ENCODE measurements at places on chromosomes 12 and 14.

DNA sequence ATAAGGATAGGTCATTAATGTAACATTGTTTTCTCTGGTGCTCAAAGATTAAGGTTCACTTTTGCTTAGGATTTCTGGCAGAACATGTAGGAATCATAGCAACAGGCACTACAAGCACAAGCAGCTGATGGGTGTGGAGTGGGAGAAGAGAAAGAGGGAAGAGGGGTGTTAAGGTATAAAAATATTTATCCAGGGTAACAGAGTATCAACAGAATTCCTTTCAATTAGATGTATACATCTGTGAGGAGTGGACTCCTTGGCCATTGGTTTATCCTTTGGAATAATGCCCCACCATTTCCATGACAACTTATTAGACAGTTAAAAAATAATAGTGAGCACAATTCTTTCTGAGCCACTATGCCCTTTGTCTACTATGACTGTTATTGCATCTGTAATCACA is 388.3 kb upstream of the DDHD1 start:
- H3K27me3 ChIP-seq: no peaks in the 10 kb centered on the region
- no peaks in the 10 kb centered on the region for H3K36me3 ChIP-seq
- ATAC-seq: no peak
- peaks cover 15% of the 10 kb centered on the region for H3K4me1 ChIP-seq

- H3K27me3 ChIP-seq: peaks cover 9% of the 10 kb centered on the region
- H3K4me3 ChIP-seq: no peak overlapping the region
- no peak overlapping the region for H3K27ac ChIP-seq
- ATAC-seq: no peak
Measured at GRCh38 chr14:55417955-55418354, 6.3 kb upstream of the ATG14 start.

DNA sequence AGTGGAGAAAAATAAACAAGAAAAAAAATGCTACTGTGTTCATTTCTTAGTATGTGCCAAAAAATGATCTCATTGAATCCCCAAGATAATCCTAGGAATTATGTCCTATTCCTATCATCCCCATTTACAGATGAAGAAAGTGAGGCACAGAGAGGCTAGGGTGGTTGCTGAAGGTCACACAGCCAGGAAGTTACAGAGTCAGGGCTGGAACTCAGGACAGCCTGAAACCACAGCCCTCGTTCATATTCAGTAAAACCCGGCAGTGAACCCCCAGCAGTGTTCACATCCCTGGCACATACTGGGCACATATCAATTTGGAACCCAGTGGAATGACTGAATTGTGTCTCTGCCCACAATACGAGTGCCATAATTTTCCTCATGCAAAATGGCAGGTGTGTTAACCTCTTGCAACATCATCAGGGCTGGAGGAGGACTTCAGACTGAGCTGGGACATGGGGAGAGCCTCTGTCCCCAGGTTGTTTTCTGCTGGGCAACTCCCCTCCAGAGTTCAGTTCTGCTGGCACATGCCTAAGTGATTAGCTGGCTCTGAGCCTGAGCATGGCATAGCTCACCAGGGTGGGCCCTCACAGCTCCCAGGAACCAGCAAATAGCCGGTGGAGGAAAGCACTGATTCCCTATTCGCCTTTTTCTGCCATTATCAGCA is 2.0 kb upstream of the PPP1CC start:
- H3K27me3 ChIP-seq: no peaks in the 10 kb centered on the region
- H3K4me1 ChIP-seq: peaks cover 32% of the 10 kb centered on the region
- no peak overlapping the region for H3K4me3 ChIP-seq
- H3K27ac ChIP-seq: no peak overlapping the region

- no peak overlapping the region for H3K4me3 ChIP-seq
- H3K4me1 ChIP-seq: no peaks in the 10 kb centered on the region
- H3K36me3 ChIP-seq: peaks cover 5% of the 10 kb centered on the region
- H3K27me3 ChIP-seq: peaks cover 7% of the 10 kb centered on the region
Measured at GRCh38 chr12:130227641-130228040, 65.4 kb downstream of the FZD10 start.

GRCh38 chr12:10590966-10591365 is 22.4 kb downstream of the MAGOHB start:
- H3K27ac ChIP-seq: no peak overlapping the region
- no peak overlapping the region for H3K4me3 ChIP-seq
- H3K27me3 ChIP-seq: no peaks in the 10 kb centered on the region
- ATAC-seq: no peak

GRCh38 chr12:3920351-3921150 is 47.4 kb upstream of the PARP11 start:
- H3K36me3 ChIP-seq: no peaks in the 10 kb centered on the region
- H3K27me3 ChIP-seq: peaks cover 24% of the 10 kb centered on the region
- no peak overlapping the region for H3K27ac ChIP-seq
- H3K4me1 ChIP-seq: no peaks in the 10 kb centered on the region

- H3K4me1 ChIP-seq: no peaks in the 10 kb centered on the region
- H3K27me3 ChIP-seq: no peaks in the 10 kb centered on the region
- no peak for ATAC-seq
- no peak overlapping the region for H3K27ac ChIP-seq
- no peak overlapping the region for H3K4me3 ChIP-seq
Measured at GRCh38 chr14:96297000-96297399, 41.0 kb downstream of the BDKRB1 start.
